ENCODE measurements at places on chromosomes 3 and 15. TPM values are rescaled to one million over a fixed set of nuclear protein-coding genes. Genes with fewer than 3 reads are reported as not detected.

PLA2G4D gene
- total RNA-seq, result not detected

MKRN3 gene
- 2.8 TPM for total RNA-seq

CSPG5 gene
- total RNA-seq, result 1.4 TPM

MRPS22 gene
- total RNA-seq, result 46.1 TPM

SSUH2 gene
- 1.2 TPM for total RNA-seq

TF gene
- 0.69 TPM for total RNA-seq

MED12L gene
- 0.39 TPM for total RNA-seq

EXD1 gene
- total RNA-seq, result not detected

MB21D2 gene
- 5.2 TPM for total RNA-seq
